ENCODE measurements at places on chromosomes 7 and 10. TPM values are rescaled to one million over a fixed set of nuclear protein-coding genes. Genes with fewer than 3 reads are reported as not detected.

Gene SPDYE6
- not detected for total RNA-seq

Gene CYP3A7
- total RNA-seq, result 2.3 TPM

Gene HOGA1
- 11.0 TPM for total RNA-seq

Gene GBX1
- total RNA-seq, result not detected

Gene SCART1
- 3.7 TPM for total RNA-seq

Gene CLCN1
- total RNA-seq, result not detected

Gene PLEKHS1
- total RNA-seq, result not detected

Gene APBB1IP
- total RNA-seq, result 3.5 TPM
